ENCODE measurements at places on chromosomes 11 and 22. TPM values are rescaled to one million over a fixed set of nuclear protein-coding genes. Genes with fewer than 3 reads are reported as not detected.

DNA sequence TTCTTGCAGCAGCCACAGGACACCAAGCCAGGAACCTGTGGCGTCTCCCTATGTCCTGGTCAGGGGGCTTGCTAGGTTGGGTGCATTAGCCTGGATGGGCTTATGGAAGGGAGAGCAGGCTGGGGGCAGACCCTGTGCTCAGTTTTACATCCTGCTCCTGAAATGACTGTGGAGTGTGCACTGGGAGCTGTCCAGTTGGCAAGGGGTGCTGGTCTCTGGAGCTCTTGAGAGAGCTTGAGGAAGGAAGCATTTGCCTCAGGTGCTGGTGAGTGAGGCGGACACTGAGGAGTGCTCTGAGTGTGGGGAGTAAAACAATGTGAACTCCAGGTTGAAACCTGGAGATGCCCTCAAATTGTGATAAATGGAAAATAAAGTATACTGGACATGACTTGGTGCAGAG lies 3.4 kb downstream of the SCGB1D4 start:
- DNase-seq: no peak

- DNase-seq: peak; percentile 86
These were observed 7.2 kb downstream of the ARSA start for GRCh38 chr22:50620593-50621355.

DNA sequence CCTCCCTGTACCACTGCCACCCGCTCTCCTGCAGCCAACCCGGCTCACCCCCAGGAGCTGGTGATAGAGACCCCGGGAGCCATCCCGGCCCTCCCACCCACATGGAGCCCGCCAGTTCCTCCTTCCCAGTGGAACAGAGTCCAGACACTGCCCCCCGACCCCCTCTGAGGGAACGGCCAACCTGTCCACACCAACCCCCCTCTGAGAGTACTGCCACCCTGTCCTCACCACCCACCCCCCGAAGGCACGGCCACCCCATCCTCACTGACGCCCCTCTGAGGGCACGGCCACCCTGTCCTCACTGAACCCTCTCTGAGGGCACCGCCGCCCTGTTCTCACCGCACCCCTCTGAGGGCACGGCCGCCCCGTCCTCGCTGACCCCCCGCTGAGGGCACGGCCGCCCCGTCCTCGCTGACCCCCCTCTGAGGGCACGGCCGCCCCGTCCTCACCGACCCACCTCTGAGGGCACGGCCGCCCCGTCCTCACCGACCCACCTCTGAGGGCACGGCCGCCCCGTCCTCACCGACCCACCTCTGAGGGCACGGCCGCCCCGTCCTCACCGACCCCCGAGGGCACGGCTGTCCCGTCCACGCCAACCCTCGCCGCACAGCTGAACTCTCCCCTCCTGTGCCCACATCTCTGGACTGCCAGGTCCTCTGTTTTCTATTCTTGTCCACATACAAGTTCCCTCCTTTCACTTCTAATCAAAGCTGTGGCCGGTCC lies 18.0 kb downstream of the TOLLIP start:
- DNase-seq: peak; percentile 15

GRCh38 chr11:65353900-65354264 lies 669 bp upstream of the TIGD3 start:
- no peak for DNase-seq

DNA sequence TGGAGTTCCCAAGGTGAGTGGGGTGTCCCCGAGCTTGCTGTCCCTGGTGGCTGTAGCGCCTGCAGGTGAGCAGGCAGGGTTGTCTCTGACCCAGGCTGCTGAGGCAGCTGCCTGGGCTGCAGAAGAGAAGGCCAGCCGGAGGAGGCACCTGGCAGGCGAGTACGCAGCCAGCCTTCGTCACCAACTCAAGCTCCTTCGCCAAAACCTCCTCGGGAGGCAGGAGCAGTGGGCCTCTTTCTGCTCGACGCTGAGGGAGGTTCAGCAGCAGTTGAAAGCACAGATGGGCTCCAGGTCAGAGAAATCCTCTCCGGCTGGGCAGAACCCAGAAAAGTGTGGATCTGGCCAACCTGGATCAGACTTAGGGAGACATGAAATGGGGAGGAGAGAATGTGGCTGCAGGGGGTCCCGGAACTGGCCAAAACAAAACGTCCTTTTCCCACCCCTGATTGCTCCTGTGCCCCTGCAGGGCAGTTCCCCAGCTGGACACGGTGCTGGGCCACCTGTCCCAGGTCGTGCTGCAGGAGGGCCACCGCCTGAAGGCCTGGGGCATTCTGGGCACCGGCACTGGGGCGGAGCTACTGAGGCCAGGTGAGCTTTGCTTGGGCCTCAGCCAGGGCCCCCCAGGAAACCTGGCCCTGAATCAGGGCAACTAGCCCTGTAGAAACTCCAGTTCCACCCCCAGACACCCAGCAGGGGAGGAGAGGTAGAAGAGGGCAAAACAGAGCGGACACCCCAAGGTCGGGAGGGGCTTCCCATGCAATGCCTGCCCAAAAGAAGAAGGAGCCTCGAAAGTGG lies 56.7 kb downstream of the BTG4 start:
- DNase-seq: no peak

The VSTM5 gene
- 0.21 TPM for total RNA-seq

The SNX19 gene
- total RNA-seq: 46.8 TPM
